ENCODE measurements at places on chromosomes 11 and 22.

DNA sequence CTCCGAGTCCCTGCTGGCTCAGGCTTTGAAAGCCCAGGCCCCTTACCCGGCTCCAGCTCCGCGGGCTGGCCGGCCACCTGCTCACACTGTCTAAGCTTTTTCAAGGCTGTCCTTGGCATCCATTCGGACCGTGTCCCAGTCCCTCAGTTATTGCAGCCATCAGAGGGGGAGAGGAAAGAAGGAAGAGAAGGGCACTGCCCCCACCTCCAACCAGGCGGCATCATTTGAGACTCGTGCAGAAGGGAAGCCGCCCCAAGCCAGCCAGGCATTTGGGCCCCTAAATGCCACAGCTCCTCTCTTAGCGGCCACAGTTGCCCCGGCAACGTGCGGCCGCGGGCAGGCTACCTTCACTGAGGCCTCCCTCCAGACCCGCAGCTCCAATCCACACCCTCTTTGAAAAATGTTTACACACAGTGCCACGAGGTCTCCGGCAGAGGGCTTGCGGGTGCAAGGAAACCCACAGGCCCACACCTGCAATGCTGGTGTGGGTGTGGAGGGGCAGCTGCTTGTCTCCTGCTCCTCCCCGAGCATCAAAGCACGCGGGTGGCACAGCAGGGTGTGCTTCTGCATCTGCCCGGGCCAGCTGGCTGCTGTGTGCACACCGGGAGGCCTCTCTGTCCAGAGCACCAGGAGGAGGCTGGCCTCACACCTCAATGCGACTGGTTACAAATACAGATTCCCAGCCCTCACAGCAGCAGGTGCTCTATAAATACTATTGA lies 124.4 kb downstream of the CTTN start:
- DNase-seq: no peak

GRCh38 chr11:16953663-16954062 lies 60.6 kb downstream of the PLEKHA7 start:
- DNase-seq: no peak

- DNase-seq: no peak
Measured at GRCh38 chr11:127678631-127679030, 678.1 kb upstream of the KIRREL3 start.

DNA sequence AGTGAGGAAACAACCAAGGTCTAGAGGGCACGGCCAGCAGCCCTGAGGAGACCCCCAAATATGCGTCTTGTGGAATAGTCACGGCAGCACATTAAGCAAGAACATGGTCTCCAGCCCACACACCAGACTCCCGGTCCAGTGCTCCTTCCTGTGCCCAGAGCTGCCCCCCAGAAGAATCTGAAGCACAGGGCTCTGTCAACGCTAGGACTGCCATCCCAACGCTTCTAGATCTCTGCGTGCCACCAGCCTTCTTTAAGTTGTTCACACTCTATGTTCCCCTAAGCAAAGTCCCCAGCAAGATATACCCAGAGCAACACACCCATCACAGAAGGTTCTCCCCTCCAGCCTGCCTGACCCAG lies 3.5 kb upstream of the SEC14L2 start:
- DNase-seq: no peak

DNA sequence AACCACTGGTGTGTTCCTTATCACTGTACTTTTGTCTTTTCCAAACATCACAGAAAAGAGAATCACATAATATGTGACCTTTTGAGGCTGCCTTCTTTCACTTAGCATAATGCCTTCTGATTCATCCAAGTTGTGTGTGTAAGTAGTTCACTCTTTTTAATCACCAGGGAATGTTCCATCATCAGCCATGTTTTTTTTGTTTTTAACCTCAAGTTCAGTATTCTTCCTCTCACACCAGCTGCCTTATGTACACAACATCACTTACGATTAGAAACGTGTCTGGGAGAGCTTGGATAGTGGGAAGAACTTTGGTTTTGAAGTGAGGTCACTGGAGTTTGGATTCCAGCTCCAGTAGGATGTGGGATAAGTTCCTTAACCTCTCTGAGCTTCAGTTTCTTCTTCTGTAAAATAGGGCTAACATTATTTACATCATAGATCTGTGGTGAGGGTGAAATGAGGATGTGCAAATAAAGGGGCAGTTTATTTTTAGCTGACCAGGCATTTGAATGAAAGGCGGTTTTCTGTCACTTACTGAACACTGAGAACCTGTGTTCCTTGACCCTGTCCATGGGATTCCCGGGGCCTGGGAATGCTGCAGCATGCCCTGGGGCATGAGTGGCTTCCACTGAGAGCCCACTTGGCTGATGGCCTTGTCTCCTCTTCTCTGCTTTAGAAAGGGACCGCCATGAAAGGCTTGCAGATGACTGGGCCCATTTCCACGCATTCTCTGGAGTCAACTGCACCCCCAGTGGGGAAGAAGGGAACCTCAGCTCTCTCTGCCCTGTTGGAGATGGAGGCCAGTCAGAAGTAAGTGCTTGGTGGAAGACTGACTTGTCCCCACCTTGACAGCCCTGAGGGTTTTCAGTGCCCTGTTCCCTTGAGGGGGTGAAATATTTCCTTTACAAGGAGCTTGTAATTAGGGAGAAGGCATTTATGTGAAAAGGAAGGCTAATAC lies 92.6 kb downstream of the DEPDC5 start:
- DNase-seq: no peak

DNA sequence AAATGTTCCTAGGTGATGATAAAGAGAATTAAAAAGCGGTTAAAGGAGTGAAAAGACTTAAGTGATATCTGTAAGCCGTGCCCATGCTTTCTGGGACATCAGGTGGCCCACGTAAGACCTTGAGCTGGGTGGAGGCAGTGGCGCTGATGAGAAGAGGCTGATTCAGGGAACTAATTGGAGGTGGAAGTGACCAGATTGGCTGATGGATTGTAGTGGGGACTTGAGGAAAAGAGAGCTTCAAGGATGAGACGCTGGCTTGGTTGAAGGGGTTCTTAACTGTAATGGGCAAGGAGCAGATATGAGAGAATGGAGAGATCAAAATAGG lies 69.1 kb upstream of the EP300 start:
- no peak for DNase-seq

- DNase-seq: no peak
Measured at GRCh38 chr11:106030609-106031008, 8.6 kb upstream of the MSANTD4 start.

DNA sequence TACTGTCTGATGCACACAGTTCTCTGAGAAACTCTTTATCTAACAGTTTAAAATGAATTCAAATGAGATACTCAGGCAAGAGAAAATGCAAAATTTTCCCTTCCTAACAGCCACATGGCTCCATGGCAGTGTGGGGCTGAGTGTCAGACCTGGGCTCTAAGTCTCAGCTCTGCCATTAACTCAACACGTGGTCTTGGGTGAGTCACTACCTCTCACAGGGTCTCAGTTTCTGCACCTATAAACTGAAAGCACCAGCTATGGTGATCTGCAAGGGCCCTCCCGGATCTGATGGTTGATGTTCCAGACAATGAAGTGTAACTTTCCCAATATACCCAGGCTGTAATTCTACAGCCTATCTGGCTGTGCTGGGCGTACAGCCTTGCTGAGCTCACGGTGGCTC lies 70.5 kb downstream of the KCNC1 start:
- DNase-seq: no peak

DNA sequence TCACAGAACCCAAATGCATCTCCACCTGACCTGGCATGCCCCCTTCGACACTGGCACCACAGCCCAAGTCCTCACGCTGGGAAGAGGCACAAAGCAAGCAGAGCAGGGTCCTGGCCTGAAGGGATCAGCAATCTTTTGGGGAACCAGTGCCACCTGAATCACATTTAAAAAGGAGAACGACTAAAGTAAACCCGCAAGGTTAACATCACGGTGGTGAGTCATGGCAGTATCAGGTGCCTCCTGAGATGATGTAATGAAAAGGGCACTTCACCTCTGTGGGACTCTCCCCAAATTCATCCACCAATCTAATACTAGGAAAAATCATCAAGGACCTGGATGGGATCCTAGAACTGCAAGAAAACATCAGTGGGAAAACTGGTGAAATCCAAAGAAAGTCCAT lies 44.9 kb downstream of the PACSIN2 start:
- no peak for DNase-seq

DNA sequence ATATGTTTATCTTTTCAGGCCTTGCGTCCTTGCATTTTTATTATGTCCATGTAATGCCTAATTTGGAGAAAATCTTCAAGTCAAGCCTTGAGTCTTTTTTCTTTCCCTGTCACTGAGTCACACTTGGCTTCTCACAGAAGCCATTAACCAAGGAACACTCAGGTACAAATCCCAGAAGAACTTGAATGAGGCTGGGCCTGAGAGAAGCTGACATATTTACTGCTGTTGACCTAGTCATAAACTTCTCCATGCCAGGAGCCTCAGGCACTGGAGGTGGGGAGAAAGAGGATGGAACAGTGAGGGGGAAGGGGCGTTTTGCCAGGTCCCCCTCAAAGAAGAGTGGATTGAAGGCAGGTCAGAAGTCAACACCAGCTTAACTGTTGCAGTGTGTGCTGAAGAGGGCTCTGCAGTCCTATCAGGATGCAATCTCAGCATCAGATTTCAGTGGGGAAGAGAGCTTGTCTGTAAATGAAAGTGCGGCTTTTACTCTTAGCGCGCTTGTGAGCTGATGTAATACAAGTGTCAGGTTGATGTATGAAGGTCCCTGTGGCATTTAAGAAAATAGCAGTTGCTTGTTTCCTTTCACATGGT lies 526.0 kb downstream of the ETS1 start:
- DNase-seq: no peak

DNA sequence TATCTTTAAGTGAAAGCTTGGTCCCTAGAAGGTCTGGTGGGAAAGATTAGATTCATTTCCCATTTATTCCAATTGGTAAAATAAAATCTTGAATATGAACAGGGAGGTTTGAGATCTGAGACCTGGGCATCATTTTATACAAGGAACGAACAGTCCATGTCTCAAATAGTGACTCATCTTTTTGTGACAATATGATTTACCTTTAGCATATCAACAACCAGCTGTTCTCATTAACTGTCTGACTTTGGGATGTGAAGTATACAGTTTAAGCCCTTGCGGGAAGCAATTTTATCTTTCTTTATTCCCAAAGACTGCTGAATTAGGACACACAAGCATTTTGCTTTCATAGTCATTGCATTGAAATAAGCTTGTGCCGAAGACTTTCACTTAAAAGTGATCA lies 691.6 kb downstream of the ETS1 start:
- DNase-seq: no peak

DNA sequence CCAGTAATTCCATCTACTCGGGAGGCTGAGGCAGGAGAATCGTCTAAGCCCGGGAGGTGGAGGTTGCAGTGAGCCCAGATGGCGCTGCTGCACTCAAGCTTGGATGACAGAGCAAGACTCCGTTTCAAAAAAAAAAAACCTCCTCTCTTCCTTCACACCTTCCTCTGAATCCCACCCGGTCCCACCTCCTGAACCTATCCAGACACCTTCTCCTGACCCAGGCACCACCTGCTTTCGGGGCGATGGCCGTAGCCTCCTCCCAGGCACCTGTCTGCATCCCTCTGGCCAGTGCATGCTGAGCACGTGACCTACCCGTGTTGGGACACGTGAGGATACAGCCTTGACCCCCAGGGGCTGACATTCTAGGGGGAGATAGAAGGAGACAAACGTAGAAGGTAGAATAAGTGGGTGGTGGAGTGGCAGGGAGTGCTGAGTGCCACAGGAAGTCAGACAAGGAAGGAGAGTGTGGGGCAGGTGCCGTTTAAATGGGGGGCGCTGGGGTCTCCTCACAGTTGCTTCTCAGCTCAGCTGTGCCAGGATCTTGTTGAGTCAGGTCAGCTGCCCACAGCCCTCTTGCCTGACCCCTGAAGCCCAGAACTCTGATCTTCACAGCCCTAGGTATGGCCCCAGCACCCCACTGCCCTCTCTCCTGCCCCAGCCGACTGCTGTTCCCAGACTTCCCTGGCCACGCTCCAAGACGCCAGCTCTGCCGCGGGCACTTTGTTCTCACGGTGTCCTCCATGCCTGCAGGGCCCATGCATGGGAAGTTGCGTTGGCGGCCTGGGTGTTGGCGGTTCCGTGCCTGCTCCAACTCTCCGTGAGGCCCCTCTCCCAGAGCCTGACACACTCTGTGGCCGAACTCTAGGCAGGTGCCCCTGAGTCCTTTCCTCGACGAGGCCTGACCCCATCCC lies 1.2 kb upstream of the MIOX start:
- no peak for DNase-seq

DNA sequence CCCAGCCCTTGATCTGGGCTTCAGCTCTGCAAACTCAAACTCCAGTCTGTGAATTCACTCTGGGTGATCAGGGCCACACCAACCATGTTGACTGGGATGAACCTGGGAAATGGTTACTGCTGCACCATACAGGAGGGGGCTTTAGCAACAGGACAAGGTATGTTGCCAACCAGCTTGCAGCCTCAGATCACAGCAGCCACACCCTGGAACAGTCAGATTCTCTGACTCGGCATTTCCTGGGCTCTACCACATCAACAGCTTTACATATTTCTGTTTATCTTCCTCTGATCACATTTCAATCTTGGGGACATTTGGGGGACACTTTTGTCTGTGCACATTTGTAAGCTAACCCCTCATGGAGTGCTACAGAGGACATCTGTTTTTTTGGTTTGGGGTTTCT lies 267.0 kb upstream of the NCAM1 start:
- DNase-seq: no peak

DNA sequence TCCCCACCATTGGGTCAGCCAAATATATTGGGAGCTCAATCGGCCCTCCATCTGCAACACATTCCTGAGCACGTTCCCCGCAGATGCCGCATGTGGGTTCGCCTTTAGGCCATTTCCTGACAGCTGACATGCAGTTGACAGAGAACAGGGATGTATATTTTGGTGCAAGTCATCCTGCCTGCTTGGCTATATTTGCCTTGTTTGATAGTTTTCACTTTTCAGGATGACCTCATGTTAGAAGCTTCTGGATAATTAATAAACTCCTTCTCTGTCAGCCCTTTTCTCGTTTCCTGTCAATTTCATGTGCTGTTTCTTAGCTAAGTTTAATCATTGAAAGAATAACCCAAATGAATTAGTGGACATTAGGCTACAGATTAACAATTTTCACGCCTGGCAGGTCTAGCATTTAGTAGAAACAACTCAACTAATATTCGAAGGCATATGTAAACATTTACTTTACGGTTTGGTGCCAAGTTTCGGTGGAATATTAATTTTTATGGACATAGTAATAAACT lies 105.8 kb upstream of the SLC5A12 start:
- no peak for DNase-seq

DNA sequence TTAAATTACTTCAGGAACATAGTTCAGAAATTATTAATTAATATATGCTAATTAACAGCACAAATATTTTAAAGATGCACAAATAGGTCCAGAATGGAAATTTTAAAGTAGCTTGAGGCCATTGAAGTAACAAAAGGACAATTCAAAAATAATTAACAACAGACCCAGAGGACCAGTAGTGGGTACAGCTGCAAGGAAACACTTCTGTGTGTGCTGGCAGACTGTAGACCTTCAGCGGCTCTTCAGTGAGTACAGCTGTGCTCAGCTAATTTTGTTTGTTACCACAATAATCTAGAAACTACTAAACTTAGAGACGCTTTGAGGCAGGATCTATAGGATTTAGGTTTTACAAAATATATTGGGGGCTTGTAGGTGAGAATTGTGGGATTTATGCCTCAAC lies 103.8 kb downstream of the GRIA4 start:
- no peak for DNase-seq

GRCh38 chr22:49863931-49864330 lies 10.3 kb downstream of the ZBED4 start:
- no peak for DNase-seq

GRCh38 chr22:25346859-25347751 lies 127.7 kb downstream of the CRYBB2 start:
- no peak for DNase-seq

Measured in activated CD4-positive, CD25-positive, alpha-beta regulatory T cell treated with anti-CD3 and anti-CD28 coated beads, Interleukin-2, amount 50 U/mL, for 16 hours (primary cell).